ENCODE measurements at places on chromosomes 5 and 9.

DNA sequence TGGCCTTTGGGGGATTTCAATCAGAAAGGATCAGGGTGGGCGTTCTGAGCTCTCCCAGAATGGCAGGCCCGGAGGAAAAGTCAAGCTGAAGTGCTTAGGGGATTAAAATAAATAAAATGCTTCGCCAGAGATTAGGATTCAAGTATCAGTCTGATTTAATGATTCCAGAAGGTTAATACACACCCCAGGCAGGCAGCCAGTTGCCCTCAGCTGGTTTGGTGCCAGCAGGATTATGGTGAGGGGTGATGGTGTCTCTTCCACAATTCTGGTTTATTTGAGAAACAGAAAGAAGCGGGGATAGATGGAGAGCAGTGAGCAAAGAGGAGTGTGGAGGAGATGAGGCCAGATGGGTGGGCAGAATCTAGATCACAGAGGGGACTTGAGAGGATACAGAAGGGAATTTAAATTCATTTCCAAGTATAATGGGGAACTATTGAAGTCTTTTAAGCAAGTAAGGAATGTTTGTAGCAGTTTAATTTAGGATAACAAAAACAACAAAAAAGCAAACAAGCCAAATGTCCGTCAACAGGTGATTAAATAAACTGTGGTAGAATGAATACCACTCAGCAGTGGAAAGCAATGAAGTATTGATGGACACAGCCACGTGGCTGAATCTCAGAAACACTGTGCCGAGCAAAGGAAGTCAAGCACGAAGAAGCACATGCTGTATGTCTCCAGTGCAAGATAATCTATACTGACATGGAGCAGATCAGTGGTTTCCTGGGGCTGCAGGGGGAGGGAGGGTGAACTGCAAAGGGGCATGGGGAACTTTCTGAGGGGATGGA lies 297.7 kb downstream of the MSX2 start:
- DNase-seq = no peak

DNA sequence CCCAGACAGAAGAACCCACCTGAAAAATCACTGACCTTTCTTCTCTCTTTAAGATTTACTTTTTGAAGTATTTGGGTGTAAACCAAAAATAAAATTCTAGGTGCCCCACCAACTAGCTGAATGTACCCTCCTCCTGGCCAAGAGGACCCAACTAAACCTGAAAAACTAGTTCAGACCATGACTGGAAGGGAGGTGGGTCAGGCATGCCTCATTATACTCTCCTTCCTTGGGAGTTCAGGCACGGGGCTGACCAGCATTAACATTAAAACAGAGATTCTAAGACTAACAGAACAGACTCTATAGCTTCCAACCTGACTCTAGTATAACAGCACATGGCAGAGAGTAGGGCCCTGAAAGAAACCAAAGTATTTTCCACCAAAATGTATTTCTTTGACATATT lies 61.4 kb downstream of the CERT1 start:
- no peak for DNase-seq

DNA sequence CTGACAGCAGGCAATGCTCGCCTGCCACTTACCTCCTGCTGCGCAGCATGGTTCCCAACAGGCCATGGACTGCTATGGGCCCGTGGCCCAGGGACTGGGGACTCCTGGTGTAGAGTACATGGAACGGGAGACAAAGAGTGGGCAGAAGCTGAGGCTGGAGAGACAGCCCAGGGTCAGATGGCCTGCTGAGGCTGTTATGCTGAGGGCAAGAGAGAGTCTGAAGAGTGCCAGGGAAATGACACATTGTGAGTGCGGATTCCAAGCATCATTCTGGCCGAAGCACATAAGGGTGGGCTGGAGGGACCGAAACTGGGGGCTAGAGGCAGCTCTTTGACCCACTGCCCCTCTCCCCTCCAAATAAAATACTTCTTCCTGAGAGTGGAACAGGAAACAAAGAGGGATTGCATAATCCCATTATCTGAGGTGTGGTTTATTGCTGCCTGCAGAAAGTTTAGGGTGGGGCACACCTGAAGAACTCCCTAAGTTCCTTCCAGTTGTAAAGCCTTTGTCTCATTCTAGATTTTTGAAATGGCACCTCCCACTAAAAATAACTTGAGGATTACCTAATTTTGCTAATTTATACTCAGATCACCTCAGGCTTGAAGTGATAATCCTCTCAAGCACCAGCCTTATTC lies 158.1 kb downstream of the ATP10B start:
- no peak for DNase-seq

GRCh38 chr5:67434466-67434865 lies 237.9 kb upstream of the CD180 start:
- DNase-seq = no peak

GRCh38 chr9:123691765-123692303 lies 238.1 kb downstream of the DENND1A start:
- DNase-seq = no peak
